ENCODE measurements at places on chromosomes 4 and X. TPM values are rescaled to one million over a fixed set of nuclear protein-coding genes. Genes with fewer than 3 reads are reported as not detected.
A peak's percentile ranks its signal among the peaks of the same experiment; 100 is the strongest.

- no peaks in the 10 kb centered on the region for H3K36me3 ChIP-seq
- no peaks in the 10 kb centered on the region for H3K4me1 ChIP-seq
- no peak for DNase-seq
Observed at GRCh38 chr4:98179951-98180350, 36.7 kb upstream of the STPG2 start.

DNA sequence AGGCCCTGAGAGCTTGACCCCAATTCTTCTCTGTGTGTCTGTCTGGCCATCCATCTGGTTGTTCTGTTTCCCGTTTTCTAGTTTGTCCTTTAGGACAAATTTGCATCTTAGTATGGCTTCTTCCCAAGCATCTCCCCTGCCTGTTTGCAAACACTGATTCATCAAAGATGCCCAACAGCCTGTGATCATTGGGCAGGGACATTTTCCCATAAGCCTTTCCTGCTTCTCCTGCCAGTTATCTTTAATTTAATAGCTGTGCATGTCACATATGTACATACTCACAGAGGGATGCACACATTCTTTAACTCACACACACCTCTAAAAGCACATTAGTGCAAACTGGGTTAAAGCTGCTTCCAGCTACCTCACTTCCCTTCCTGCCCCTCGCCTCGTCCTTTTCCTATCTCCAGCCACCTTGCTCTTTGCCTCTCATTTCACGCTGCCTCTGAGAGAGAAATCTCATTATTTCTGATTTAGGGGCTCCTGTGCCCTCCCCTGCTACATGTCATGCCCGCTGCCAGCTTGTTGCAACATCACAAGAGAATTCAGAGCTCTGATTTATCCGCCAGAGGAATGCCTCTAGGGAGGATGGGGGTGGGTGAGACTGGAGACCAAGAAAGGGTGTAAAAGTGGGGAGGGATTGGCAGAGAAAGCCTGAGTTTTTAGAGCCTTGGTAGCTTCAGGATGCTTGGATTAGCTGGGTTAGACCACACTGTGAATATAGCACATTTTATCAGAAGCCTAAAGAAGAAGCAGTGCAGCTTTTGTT, 100.6 kb downstream of the NHS start:
- DNase-seq = no peak
- no peak overlapping the region for H3K4me3 ChIP-seq
- H3K4me1 ChIP-seq = peaks cover 6% of the 10 kb centered on the region
- no peaks in the 10 kb centered on the region for H3K36me3 ChIP-seq
- no peaks in the 10 kb centered on the region for H3K27me3 ChIP-seq

GRCh38 chr4:123786163-123786915, 389.7 kb downstream of the SPRY1 start:
- no peak for DNase-seq
- peaks cover 44% of the 10 kb centered on the region for H3K4me1 ChIP-seq
- H3K27me3 ChIP-seq = no peaks in the 10 kb centered on the region
- H3K4me3 ChIP-seq = no peak overlapping the region
- H3K36me3 ChIP-seq = no peaks in the 10 kb centered on the region
- peak overlapping the region; percentile 74 for H3K27ac ChIP-seq

Gene MBTPS2
- total RNA-seq = 13.7 TPM

- no peak overlapping the region for H3K4me3 ChIP-seq
- no peaks in the 10 kb centered on the region for H3K36me3 ChIP-seq
- H3K27me3 ChIP-seq = no peaks in the 10 kb centered on the region
- DNase-seq = no peak
Observed at GRCh38 chr4:174358829-174359228, 75.1 kb downstream of the CEP44 start.

GRCh38 chr4:108454227-108454626, 166.1 kb upstream of the RPL34 start:
- no peaks in the 10 kb centered on the region for H3K36me3 ChIP-seq
- no peaks in the 10 kb centered on the region for H3K27me3 ChIP-seq
- H3K4me3 ChIP-seq = no peak overlapping the region
- DNase-seq = no peak
- H3K27ac ChIP-seq = no peak overlapping the region
- H3K4me1 ChIP-seq = no peaks in the 10 kb centered on the region

- H3K4me1 ChIP-seq = no peaks in the 10 kb centered on the region
- H3K4me3 ChIP-seq = no peak overlapping the region
- H3K27ac ChIP-seq = no peak overlapping the region
- H3K27me3 ChIP-seq = no peaks in the 10 kb centered on the region
Observed at GRCh38 chr4:56251556-56251955, 135.7 kb downstream of the AASDH start.

DNA sequence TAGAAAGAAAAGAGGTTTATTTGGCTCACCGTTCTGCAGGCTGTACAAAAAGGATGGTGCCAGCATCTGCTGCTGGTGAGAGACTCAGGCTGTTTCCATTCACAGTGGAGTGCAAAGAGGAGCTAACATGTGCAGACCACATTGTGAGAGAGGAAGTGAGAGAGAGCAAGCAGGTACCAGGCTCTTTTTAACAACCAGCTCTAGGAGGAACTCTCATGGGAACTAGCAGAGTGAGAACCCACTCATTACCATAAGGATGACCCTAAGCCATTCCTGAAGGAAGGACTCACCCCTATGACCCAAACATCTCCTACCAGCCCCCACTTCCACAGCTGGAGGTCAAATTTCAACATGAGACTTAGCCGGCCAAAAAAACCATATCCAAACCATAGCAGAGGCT, 158.6 kb upstream of the ADGRL3 start:
- DNase-seq = no peak
- H3K27me3 ChIP-seq = no peaks in the 10 kb centered on the region
- H3K36me3 ChIP-seq = no peaks in the 10 kb centered on the region

DNA sequence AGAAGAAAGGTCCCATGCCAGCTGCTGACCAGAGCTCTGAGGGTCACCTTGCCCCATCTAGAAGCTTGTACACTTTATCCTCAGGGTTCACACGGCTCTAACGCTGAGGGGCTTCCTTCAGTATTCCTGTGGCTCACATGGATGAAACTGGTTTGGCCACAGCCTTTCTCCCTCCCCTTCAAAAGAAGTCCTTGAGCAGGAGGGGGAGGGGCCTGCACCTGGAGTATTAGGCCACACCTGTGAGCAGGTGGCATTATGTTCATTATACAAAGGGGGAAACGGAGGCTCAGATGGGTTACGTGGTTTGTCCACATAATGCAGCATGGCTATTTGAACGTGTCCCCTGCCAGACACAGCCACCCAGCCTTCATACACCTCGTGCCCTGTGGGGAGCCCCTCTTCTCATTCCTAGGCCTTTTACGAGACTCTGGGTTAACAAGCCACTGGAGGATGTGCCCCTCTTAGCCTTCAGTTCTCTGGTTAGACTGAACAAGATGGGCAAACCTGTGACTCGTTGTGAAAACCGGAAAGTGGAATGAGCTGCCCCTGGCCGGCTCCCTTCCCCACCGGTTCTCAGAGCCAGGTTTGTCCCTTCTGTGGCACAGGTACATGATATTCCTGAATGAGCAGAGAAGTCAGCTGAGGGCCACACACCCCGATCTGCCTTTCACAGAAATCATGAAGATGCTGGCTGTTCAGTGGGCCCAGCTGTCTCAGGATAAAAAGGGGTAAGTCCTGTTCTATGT, 27.2 kb upstream of the JAKMIP1 start:
- no peak for DNase-seq
- H3K4me1 ChIP-seq = no peaks in the 10 kb centered on the region
- H3K36me3 ChIP-seq = no peaks in the 10 kb centered on the region
- H3K4me3 ChIP-seq = no peak overlapping the region

Gene ARHGAP36
- total RNA-seq = not detected

Gene DAPP1
- 0.79 TPM for total RNA-seq

Gene CFAP47
- total RNA-seq = not detected
